ENCODE measurements at places on chromosomes 12 and 14.

DNA sequence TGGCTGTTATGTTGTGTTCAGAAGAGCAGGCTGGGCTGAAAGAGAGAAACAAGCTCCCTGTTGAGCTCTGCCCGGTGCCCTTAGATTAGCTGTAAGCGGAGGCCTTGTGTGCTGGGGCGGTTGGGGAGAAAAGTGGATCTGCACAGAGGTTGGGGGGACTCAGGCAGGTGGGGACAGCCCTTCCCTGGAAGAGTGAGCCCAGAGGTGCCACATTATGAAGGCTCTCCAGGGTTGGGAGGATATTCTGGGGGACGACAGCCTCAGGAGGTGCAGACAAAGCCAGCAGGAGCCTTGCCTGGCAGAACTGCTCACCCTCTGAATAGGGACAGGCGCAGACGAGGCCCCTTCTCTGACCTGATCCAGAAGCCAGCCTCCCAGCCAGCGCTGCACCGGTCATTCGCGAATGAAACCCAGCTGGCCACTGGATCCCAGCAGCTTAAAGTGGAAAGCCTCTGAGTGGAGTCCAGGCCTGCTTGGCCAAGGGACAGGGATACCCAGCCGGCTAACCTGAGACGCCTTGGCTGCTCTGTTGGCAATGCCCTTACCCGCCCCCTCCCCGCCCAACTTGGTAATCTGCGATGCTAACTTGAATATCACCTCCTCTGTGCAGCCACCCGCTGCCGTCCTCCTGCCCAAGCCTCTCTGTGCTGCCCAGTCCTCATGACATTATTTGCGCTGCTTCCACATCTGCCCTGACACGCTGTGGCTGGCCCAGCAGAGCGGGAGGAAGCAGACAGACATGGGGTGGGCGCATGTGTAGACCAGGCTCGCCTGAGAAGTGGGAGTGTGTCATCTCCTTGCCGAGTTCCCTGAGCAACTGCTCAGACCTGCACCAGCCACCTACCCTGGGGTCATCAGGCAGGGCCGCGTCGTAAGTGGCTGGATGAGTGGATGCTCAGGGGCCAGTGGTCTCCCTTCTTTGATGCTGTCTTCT, 5.6 kb downstream of the HIP1R start:
- no peak for DNase-seq

GRCh38 chr12:125639826-125640225, 574.6 kb downstream of the AACS start:
- DNase-seq: no peak

DNA sequence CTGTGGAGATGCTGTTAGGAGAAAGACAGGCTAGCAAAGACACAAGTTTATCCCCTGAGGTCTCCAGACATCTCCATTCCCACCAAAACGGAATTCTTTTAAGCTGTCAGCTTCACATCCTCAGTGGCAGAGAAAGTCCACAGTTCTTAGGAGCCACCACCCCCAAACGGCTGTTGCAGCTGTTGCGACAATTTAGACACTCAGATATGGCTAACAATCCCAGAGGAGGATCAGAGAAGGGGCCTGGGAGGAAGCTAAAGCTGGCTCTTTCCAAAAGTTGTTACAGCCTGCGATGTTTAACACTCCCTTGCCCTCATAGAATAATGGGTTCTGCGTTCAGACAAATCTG, 1.9 kb upstream of the ATP5MC2 start:
- DNase-seq: no peak

- DNase-seq: no peak
Measured at GRCh38 chr12:90233168-90234100, 524.8 kb upstream of the ATP2B1 start.

GRCh38 chr14:72836085-72836484, 57.8 kb downstream of the DPF3 start:
- no peak for DNase-seq

DNA sequence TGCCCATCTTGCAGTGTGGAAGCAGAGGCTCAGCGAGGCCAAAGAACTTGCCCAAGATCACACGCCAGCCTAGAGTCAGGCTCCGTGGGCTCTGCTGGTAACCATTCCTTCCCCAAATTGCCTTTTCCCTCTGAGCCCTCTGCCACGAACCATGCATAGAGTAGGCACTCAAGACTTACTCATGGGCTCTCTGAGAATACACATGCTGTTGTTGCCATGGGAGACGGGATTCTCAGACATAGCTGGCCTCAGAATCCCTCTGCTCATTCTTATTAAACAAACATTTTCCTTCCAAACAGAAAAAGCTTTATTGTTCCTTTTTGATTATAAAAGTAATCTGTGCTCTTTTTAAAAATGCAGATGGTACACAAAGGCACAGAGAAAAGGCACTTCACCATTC, 52.5 kb upstream of the WSCD2 start:
- DNase-seq: no peak

GRCh38 chr14:61753631-61754030, 8.6 kb upstream of the SNAPC1 start:
- peak; percentile 11 for DNase-seq

DNA sequence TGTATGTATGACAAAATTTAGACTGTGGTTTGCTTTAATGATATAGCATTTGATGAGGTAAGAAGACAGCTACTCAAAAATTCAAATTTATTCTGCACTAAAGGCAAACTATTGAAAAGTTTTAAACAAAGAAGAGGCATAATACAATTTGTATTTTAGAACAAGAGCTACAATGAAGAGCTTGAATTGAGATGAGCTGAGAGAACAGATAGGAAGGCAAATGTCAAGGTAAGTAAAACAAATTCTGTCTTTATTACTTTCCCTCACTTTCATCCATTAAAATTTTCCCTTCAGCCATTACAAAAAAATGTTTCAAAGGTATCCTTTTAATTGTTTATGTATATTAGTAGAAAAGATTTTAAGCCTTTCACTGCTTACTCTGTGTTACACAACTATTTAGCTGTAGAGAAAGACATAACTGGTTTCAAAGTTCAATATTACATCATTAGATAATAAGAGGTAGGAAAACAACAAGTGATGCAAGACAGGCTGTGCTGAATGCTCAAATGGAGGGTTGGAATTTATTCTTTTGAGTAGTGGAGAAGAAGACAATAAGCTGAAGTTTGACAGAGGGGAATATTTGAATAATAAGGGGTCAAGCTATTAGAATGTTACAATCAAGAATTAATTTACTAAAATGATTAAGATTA, 1334.1 kb downstream of the FSCB start:
- DNase-seq: no peak

- peak; percentile 5 for DNase-seq
Measured at GRCh38 chr14:99320621-99321235, 48.7 kb upstream of the BCL11B start.

GRCh38 chr12:65918021-65918420, 93.7 kb downstream of the HMGA2 start:
- no peak for DNase-seq

GRCh38 chr12:102461501-102461900, 18.9 kb downstream of the IGF1 start:
- no peak for DNase-seq

Measured in HEK293T (cell line).